Stimulated activated CD8-positive, alpha-beta memory T cell treated with anti-CD3 and anti-CD28 coated beads, Interleukin-7, amount 100 ng/mL, for 24 hours (primary cell): ENCODE measurements at places on chromosomes 12 and 14.

- DNase-seq: no peak
Observed at GRCh38 chr12:17372508-17372907, 717.5 kb downstream of the RERGL start.

DNA sequence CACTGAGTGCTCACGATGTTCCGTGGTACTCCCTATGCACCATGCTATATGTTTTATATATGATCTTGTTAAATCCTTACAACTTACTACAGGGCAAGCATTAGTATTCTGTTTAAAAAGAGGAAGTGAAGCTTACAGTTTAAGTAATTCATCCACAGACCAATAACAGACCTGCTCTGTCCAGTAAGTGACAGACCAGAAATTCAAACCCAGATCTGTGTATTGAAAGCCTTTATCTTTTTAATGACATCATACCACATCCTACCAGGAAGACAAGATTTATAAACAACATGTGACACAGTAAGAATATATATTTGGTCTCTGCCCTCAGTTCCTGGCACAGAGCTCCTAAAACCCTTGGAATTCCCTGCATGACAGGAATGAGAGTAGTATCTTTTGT, 206.5 kb downstream of the STXBP6 start:
- no peak for DNase-seq

DNA sequence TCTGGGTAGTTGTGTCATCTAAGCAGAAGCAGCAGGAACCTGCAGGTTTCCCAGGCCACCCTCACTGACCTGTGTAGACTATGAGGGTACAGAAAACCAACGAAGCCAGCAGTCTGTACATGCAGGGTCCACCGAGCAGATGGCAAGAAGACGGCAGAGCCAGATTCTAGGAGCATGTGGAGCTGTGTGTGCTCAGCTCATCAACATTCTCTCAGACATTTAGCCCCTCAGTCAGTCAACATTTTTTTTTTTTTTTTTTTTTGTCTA, 7.3 kb upstream of the ASIC1 start:
- no peak for DNase-seq

- no peak for DNase-seq
Observed at GRCh38 chr14:37623426-37623951, 28.1 kb downstream of the TTC6 start.

DNA sequence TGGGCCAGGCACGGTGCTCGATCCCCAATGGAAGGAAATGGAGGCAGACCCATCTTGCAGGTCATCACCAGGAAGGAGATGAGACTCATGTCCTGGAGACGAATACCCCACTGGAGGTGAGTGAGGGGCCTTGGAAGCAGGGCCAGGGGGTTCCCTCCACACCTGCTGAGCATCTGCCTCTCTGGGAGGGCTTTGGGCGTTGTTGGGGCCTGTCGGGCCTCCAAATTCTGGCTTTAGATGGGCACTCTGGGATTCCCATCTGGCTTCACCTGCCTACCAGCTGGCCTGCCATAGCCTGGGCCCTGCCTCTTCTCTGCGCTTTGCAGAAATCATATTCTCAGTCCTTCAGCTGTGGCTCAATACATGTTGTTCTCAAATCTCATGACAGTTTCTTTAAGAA, 13.9 kb downstream of the RTL1 start:
- no peak for DNase-seq

- DNase-seq: no peak
Observed at GRCh38 chr14:32814721-32815120, 124.0 kb upstream of the NPAS3 start.

GRCh38 chr12:80491166-80491565, 47.1 kb downstream of the PTPRQ start:
- DNase-seq: no peak
